RWPE2 (cell line): ENCODE measurements at places on chromosomes 7 and 10.
A peak's percentile ranks its signal among the peaks of the same experiment; 100 is the strongest.

DNA sequence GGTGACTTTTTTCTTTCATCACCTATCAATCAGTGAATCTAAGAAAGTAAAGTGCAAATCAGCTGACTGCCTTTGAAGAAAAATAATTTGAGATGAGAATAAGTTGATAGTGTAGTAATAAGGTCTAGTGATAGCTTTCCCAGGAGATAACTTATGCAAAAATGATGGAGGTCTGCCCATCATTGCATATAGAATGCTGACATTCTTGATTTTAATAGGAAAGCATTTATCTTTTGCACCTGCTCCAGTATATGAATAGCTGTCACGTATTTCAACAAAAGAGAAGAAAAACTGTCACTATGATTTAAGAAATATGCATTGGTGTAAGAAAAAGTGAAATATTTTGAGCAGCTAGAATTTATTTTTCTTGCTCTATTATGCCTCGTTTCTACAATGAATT is 46.8 kb downstream of the PTTG1IP2 start:
- no peak overlapping the region for H3K4me3 ChIP-seq
- no peaks in the 10 kb centered on the region for H3K27me3 ChIP-seq
- no peak overlapping the region for H3K27ac ChIP-seq
- H3K4me1 ChIP-seq = no peaks in the 10 kb centered on the region
- no peak for DNase-seq

DNA sequence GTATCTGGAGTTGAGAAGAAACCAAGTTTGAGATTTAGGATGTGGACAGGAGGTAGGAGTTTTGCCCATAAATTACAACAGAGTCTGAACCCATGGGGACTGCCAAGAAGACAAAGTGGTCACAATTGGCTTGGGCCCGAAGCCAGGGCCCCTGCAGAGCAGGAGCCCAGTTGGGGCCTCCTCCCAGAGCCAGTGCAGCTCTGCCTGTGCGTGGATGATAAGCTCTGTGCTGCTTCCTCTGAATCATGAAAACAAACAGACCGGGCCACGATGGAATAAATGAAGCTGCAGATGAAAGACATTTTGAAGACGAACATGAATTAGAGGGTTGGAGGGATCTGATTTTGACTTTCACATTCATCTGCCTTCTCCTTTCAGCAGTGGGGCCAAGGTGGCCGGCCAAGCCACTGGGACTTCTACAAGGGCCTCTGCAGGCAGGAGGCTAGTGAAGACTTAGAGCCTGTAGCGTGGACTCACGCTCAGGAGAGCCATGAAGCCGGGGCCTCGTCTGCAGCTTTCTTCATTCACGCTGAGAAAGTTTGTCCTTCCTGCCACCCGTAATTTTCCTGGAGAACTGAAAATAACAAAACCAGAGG is 156.8 kb upstream of the LYZL1 start:
- H3K36me3 ChIP-seq = no peaks in the 10 kb centered on the region
- no peaks in the 10 kb centered on the region for H3K4me1 ChIP-seq
- DNase-seq = no peak

DNA sequence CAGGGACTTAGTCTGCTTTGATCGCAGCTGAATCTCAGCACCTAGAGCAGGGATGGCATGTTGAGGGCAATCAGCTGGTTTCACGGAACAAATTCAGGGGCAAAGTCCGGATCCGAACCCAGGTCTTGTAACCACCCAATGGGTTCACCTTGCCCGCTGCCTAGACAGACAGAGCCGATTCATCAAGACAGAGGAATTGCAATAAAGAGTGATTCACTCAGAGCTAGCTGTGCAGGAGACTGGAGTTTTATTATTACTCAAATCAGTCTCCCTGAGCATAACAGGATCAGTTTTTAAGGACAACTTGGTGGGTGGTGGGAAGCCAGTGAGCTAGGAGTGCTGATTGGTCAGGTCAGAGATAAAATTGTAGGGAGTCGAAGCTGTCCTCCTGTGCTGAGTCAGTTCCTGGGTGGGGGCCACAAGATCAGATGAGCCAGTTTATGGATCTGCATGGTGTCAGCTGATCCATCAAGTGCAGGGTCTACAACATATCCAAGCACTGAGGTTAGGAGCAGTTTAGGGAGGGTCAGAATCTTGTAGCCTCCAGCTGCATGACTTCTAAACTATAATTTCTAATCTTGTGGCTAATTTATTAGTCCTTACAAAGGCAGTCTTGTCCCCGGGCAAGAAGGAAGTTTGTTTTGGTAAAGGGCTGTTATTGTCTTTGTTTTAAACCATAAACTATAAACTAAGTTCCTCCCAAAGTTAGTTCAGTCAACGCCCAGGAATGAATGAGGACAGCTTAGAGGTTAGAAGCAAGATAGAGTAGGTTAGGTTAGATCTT is 43.5 kb upstream of the CHST3 start:
- H3K36me3 ChIP-seq = no peaks in the 10 kb centered on the region
- DNase-seq = no peak
- H3K27ac ChIP-seq = peak overlapping the region; percentile 18
- H3K4me1 ChIP-seq = peaks cover 21% of the 10 kb centered on the region
- H3K4me3 ChIP-seq = no peak overlapping the region

DNA sequence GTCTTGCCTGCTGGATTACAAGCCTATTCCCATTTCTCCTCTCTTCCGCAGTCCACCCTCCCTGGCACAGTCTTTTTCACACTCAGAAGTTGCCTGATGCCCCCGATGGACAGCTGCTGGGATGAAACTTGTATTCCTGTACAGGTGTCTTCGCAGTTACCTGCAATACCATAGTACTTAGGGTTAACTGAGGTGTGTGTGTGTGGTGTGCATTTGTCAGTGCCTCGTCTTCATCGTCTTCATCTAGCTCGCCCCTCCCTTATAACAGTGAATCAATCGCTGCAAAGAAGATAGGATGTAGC is 11.0 kb downstream of the NXPH1 start:
- no peak for DNase-seq
- no peak overlapping the region for H3K27ac ChIP-seq
- H3K36me3 ChIP-seq = no peaks in the 10 kb centered on the region
- no peaks in the 10 kb centered on the region for H3K4me1 ChIP-seq

DNA sequence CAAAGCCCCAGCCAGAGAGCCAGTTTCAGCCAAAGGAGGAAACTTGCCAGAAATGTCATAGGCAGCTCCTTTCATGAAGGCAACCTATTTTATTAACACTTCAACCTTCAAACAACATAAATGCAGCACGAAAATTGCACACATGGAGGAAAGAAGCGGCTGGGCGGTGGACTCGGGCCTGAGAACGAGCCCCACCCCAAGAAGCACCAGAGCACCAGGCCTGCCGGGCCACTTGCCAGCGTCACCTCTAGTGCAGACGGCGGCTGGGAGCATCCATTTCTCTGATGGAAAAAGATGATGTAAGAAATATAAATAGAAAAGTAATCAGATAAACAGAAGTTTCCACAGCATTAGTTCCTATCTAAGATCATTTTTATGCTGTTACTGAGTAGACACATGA is 100.0 kb downstream of the TCERG1L start:
- no peaks in the 10 kb centered on the region for H3K4me1 ChIP-seq
- H3K27me3 ChIP-seq = no peaks in the 10 kb centered on the region
- no peak for DNase-seq
- no peak overlapping the region for H3K27ac ChIP-seq

- no peaks in the 10 kb centered on the region for H3K27me3 ChIP-seq
- no peak overlapping the region for H3K4me3 ChIP-seq
- H3K4me1 ChIP-seq = peaks cover 6% of the 10 kb centered on the region
- no peak overlapping the region for H3K27ac ChIP-seq
Observed at GRCh38 chr7:129556607-129557133, 54.3 kb downstream of the SMKR1 start.

GRCh38 chr7:44196450-44196872 is 4.3 kb upstream of the YKT6 start:
- H3K36me3 ChIP-seq = no peaks in the 10 kb centered on the region
- no peak overlapping the region for H3K4me3 ChIP-seq
- peak; percentile 6 for DNase-seq
- no peaks in the 10 kb centered on the region for H3K4me1 ChIP-seq
- no peak overlapping the region for H3K27ac ChIP-seq

GRCh38 chr7:8232999-8233847 is 28.7 kb downstream of the ICA1 start:
- H3K4me3 ChIP-seq = no peak overlapping the region
- no peaks in the 10 kb centered on the region for H3K36me3 ChIP-seq
- no peak for DNase-seq

DNA sequence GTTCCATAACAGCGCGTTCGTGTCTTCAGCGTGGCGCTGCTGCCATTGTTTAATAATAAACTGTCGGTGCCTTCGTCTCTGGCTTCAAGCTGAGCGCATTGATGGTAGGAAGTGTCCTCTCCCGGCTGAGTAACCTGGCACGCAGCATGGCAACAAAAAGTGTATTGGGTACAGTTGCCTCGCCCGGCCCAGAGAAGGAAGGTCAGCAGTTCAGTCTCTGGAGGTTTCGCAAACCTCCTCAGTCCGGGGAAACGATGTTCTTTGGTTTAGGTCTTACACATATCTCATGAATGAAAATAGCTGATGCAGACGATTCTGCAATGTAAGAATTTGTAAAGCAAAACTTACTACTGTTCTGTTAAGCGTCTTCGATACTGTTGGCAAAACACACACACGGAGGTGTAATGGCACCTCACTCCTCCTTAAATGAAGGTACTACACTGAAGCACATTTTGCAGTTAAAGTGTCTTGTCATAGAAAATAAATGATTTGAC is 739 bp upstream of the CCDC186 start:
- DNase-seq = peak; percentile 64
- no peaks in the 10 kb centered on the region for H3K27me3 ChIP-seq
- peaks cover 14% of the 10 kb centered on the region for H3K4me1 ChIP-seq
- H3K4me3 ChIP-seq = peak overlapping the region; percentile 78
- peak overlapping the region; percentile 47 for H3K27ac ChIP-seq
- H3K36me3 ChIP-seq = peaks cover 12% of the 10 kb centered on the region

DNA sequence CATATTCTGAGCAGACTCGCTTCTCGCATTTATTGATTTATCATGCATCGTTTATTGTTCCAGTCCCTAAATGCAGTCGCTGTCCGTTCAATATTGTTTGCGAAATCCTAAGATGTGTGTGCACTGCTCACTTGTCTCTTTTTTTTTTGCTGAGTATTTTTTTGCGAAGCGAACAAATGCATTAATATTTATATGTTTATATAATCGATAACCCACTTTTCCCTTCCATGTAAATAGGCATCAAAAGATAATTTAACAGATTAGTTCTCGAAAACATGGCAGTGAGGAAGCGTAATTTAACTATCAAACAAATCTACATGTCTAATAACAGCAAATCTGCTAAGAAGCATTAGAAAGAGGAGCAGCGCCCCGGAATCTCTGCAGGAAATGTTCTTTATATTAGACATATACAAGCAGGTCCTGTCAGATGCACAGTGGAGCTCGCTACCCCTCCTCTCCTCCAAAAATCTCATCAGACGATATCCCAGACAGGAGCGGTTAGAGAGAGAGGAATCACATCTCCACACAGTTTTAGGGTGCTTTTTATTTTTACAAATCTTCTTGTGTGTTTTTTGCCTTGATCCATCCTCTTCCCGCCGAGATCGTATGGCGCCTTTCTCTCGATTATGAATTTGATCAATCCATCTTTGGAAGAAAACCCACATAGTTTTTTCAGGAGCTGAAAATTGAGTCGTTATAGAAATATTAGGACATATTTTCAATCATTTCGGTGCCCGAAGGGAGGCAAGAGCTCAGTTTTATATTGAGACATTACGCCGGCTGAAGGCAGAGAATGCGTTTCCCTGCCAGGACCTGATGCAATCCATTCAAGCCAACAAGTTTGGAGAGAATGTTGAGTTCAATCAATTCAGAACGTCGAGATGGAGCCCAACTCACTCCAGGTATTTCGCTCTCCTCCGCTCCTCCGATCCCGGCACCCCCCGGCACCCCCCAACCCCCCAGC is at the start of gene ARID5B:
Gene ARID5B, plus strand, starts transcription at position 871 of the 964 bp plus-strand sequence. Its CDS starts 11 bp downstream, at position 882.
- H3K36me3 ChIP-seq = peaks cover 4% of the 10 kb centered on the region; the same call in 1 of the 2 replicates
- H3K27ac ChIP-seq = peak within 1 kb of the TSS; percentile 96
- H3K27me3 ChIP-seq = no peaks in the 10 kb centered on the region
- peaks cover 33% of the 10 kb centered on the region for H3K4me1 ChIP-seq
- peak within 1 kb of the TSS; percentile 81 for H3K4me3 ChIP-seq
